ENCODE measurements at places on chromosomes 13 and 19. TPM values are rescaled to one million over a fixed set of nuclear protein-coding genes. Genes with fewer than 3 reads are reported as not detected.
A peak's percentile ranks its signal among the peaks of the same experiment; 100 is the strongest.

The MIDN gene
- 121 TPM for total RNA-seq

GRCh38 chr13:73844986-73845385 lies 289.2 kb downstream of the KLF12 start:
- no peak for DNase-seq

DNA sequence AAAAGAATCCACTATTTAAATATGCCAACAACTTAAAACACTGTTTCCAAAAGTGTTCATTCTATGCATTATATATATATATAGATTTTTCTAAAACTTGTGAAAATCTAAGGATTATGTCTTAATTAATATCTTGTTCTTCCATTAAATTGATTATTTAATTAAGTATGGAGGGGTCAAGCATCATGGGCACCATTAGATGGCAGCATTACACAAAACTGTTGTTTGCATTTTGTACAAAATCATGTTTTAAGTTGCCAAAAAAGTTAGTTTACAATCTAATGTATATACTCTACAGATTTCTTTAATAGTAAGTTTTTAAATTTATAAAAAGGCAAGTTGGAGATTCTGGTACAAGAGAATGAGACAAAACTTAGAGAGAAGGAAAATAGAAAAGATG lies 213.2 kb upstream of the EDNRB start:
- no peak for DNase-seq

DNA sequence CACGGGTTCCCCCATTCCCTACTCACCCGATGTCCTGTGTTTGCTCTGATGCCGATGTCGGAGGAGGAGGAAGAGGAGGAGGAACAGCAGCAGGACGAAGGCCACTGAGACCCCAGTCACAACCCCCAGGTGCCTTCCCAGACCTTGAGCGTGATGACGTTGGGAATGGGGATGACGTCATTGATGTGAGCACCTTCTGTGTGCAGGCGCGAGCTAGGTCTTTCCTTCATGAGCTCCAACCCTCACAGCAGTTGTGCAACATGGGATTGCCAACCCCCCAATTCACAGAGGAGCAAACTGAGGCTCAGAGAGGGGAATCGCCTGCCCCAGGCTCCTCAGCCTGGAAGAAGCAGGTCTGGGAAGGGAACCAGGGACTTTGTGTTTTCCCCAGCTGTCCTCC lies 4.2 kb downstream of the LILRB5 start:
- DNase-seq, result peak; percentile 29

The THSD8 gene
- total RNA-seq, result 4.4 TPM

DNA sequence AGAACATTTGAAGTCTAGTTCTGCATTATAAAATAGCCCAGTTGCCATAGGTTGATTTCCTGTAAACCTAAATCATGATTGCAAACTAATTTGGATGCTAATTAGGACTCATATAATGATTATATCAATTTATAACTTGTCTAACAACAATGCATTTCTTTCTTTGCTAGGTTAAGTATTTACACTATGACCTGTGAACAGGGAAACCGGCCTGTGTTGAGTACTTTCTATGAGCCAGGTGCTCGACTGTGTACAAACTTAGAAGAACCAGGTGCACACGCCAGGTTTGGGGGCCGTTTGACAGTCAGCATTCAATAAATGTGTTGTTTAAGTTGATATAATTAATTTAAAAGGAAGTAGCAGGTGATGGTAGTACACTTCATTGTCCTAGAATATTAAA lies 203.1 kb downstream of the TM9SF2 start:
- no peak for DNase-seq

DNA sequence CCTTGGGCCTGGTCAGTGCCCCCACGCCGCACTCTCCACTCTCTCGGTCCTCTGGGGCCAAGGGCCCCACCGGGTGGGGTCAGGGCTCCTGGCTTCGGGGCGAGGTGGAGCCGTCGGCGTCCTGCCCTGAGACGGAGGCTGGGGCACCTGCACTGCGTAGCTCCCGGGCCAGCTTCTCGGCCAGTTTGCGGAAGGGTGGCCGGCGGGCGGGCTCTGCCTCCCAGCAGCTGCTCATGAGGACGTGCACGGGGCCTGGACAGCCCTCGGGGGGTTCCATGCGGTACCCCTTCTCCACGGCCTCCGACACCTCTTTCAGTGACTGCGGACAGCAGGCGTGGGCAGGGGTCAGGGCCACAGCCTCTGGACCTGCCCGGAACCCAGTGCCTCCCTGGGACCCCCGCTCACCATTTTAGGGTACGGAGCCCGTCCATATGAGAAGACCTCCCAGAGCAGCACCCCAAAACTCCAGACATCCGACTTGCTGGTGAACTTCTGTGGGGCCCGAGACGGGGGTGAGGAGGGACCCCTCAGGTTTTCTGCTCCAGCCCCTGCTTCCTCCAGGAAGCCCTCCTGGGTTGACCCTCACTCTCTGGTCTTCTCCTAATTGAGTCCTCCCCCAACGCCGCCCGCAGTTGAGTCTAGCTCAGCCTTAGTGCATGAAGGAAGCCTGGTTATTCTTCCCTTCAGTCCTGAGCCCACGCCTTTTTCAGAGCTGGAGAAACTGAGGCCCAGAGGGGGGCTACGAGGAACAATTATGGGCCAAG lies 6.3 kb upstream of the RAX2 start:
- no peak for DNase-seq

The ATP8A2 gene
- total RNA-seq, result 0.13 TPM

DNA sequence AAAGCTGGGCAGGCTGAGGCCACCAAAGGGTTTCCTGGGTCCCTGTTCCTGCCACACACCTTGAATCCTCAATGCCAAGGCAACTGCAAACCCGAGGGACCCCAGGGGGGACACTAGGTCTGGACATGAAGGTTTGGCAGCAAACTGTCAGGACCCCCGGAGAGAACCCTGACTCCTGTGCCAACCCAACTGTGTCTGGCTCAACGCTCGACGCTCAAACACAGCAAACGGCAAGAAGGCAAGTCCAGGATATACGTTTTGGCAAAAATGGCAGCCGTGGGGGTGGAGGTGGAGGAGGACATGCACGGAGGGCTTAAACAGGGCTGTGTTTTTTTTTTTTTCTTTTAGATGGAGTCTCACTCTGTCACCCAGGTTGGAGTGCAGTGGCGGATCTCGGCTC lies 73.0 kb downstream of the GADD45B start:
- no peak for DNase-seq

GRCh38 chr13:20738616-20739015 lies 35.1 kb downstream of the IL17D start:
- DNase-seq, result no peak

GRCh38 chr13:37601648-37602440 lies 3.3 kb upstream of the POSTN start:
- DNase-seq, result no peak

The COG6 gene
- total RNA-seq, result 30.4 TPM

- no peak for DNase-seq
Measured at GRCh38 chr13:60427285-60427684, 30.3 kb downstream of the TDRD3 start.

DNA sequence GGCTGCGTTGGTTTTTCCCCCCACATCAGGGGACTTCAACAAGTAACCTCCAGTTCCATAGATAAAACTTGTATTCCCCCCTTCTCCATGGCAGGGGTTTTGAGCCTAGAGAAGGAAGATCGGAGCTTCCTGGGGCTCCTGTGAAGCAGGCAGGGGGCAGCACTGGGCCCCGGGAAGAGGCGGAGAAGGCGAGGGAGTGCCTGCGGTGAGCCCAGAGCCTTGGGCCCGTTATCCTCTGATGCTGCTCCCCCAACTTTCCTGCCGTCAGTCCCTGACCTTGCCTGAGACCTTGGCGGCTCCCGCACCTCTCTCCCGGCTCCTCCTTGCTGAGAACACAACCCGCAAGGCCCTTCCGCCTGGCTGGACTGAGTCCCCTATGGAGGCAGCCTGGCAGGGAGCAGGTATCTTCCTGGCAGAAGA lies 2.5 kb downstream of the LIPE start:
- DNase-seq, result no peak

The NANOS2 gene
- total RNA-seq, result not detected

DNA sequence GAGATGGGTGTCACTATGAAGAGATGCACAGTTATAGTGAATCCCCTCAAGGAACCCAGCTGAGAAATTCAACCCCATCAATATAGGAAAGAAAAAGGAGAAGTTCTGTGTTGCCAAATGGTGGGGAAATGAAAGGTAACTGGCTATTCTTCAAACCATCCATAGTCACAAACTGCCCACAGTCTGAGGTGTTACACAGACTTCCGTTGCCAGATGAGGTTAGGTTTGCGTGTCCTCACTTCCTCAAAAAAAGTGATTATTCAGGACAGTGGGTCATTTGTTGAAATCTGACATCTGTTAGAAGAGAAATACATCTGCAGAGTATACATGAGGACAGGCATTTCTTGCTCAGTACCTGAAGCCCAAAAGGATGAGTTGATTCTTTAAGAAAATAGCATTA lies 9.0 kb downstream of the SIGLEC5 start:
- no peak for DNase-seq

DNA sequence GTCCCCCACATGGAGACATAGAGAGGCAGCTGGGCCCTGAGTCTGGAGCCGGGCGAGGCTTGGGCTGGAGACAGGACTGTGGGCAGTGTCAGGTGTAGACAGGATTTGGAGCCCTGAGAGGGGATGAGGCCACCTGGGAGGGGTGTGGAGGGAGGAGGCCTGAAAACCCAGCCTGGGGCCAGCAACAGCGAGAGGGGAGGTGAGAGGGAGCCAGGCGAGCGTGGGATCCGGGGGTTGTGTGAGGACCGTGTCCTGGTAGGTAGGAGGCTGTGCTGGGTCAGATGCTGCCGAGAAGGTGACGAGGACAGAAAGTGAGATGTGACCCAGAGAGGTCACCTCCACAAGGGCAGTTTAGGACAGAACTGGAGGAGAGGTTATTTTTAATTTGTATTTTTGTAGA lies 7.4 kb downstream of the MPND start:
- DNase-seq, result no peak

DNA sequence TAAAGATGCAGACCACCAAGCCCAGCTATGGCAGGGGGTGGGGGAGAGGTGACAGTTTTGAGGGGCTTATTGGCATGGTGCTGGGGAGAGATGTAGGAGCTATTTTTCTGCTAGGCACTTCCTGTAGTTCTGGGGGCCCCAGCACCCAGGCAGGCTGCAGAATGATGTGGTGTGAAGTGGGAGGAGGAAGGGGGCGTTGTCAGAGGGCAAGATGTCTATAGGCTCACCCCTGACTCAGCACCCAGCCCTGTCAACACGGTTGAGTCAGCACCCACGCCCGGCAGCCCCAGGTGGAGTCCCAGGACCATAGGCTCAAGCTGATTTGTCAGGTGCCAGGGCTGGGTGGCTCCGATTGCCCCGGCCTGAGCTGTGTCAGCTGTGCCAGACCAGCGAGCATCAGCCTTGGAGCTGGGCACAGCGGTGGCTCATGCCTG lies 5.8 kb downstream of the KLF2 start:
- peak; percentile 82 for DNase-seq

DNA sequence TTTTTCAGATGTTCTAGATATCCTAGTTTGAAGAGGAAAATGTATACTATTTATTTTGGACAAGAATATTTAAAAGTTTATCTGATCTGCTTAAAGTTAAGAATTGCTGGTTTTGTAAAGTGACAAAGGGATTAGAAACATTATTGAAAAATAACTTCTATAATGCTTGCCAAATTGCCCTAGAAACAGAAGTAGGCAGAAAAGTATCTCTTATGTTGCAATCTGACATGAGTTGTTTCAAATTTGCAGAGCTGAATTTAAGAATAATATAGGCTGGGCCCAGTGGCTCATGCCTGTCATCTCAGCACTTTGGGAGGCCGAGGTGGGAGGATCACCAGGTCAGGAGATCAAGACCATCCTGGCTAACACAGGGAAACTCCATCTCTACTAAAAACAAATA lies 777.1 kb downstream of the LIG4 start:
- DNase-seq, result no peak

The NLRP4 gene
- total RNA-seq, result not detected

- no peak for DNase-seq
Measured at GRCh38 chr13:39302820-39303219, 264.6 kb downstream of the NHLRC3 start.

The TNNT1 gene
- 0.89 TPM for total RNA-seq

- no peak for DNase-seq
Measured at GRCh38 chr19:7272856-7273578, 21.2 kb downstream of the INSR start.

The SBK2 gene
- not detected for total RNA-seq

All from ureter (tissue), 1 donor.